Muscle of back (tissue), 13 donors: ENCODE measurements at places on chromosomes 11 and 22. TPM values are rescaled to one million over a fixed set of nuclear protein-coding genes. Genes with fewer than 3 reads are reported as not detected.

Gene MRGPRD
- not detected for polyA plus RNA-seq

Gene TRIM21
- 9.4 TPM for polyA plus RNA-seq

GRCh38 chr11:47523490-47524225, 29.3 kb downstream of the CELF1 start:
- DNase-seq, result peak; percentile 64

- DNase-seq, result no peak
These were observed 13.6 kb downstream of the INCENP start for GRCh38 chr11:62137276-62137861.

DNA sequence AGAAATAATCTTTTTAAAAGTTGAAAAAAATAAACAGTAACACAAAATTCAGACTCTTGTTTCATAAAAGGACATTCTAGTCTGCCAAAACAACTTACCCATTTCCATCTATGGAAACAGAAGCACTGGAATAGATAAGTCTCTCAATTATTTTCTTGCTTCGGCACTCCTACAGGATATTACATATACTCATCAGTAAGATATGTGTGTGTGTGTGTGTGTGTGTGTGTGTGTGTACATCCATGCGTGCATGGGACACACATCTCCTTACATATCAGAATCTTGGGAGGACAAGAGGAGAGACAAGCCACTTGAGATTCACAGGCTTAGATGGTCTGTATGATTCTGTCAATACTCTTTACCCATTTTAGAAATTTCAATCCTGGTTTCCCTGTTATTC, 144.6 kb downstream of the ATG16L2 start:
- no peak for DNase-seq

- DNase-seq, result no peak
These were observed 1.7 kb upstream of the SCUBE2 start for GRCh38 chr11:9092853-9093778.

DNA sequence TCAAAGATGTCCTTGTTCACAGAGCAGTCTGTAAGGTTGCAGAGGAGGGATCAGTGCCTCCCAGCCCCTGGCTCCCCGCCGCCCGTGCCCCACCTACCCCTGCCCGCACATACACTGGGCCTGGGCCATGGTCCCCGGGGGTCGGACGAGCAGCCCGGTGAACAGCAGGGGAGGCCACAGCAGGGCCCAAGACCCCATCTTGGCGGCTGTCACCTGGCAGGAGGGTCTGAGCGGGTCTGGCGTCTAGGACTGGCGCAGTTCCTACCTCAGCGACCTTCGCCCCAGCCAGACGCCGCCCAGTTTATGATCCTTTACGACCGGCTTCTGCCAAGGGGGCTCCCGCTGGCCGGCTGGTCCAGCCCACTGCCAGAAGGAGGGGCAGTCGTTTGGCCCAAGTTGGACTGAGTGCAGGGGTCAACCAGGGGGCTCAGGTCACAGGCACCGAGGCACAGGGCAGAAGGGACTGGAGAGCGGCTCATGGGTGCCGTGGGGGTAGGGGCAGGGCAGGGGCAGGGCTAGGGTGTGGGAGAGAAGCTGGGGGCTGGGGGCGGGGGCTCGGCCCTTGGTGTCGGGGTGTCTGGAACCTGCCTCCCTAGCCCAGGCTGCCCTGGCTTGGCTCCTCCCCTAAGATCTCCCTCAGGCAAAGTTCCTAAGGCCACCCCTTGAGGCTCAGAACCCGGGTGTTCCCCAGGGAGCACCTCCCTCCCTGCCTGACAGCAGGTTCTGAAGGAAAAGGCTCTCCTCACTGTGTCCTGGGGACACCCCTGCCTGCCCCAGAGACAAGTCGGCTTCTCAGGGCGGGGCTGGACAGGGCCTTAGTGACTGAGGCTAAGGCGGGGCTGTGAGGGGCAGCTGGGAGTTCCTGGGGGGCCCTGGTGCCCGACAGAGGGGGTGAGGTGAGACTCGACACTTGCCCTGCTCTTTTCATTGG, at the start of gene CDHR5:
Gene CDHR5, minus strand, starts transcription at position 251 of the 931 bp plus-strand sequence. Its CDS starts 53 bp downstream, at position 198.
- peak; percentile 24 for DNase-seq

DNA sequence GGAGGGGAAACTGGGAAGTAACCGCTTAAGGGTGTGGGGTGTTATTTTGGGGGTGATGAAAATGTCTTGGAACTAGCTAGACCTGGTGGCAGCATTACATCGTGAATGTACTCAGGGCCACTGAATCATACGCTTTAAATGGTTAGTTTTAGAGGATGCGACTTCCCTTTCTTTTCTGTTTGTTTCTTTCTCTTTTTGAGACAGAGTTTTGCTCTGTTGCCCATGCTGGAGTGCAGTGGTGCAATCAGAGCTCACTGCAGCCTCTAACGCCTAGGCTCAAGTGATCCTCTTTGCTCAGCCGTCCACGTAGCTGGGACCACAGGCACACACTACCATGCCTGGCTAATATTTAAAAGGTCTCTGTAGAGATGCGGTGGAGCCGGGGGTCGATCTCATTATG, 5.6 kb upstream of the MIAT start:
- DNase-seq, result no peak

GRCh38 chr11:12226093-12226492, 115.7 kb downstream of the MICAL2 start:
- DNase-seq, result no peak

- peak; percentile 39 for DNase-seq
These were observed 21.0 kb downstream of the LMO1 start for GRCh38 chr11:8242499-8243280.

- DNase-seq, result no peak
These were observed 35.0 kb downstream of the TBCEL start for GRCh38 chr11:121058941-121059340.

GRCh38 chr11:64384028-64384737, 25.2 kb downstream of the RPS6KA4 start:
- no peak for DNase-seq

DNA sequence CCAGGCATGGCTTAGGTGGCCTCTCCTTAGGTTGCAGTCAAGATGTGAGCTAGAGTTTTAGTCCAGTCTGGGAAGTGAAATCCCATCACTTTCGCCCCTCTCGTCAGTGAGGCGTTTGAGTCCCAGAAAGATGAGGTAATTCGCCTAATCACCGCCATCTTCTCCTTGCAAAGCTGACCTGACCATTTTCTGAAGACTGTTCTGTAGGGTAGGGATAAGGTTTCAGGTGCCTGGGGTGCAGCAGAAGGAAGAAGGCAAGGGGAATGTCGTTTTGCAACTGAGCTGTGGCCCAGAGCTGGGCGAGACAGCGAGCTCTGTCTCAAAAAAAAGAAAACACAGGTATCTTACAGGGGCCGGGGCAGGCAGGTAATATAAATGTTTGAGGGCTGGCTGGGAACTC, 61.7 kb upstream of the CECR2 start:
- DNase-seq, result no peak

DNA sequence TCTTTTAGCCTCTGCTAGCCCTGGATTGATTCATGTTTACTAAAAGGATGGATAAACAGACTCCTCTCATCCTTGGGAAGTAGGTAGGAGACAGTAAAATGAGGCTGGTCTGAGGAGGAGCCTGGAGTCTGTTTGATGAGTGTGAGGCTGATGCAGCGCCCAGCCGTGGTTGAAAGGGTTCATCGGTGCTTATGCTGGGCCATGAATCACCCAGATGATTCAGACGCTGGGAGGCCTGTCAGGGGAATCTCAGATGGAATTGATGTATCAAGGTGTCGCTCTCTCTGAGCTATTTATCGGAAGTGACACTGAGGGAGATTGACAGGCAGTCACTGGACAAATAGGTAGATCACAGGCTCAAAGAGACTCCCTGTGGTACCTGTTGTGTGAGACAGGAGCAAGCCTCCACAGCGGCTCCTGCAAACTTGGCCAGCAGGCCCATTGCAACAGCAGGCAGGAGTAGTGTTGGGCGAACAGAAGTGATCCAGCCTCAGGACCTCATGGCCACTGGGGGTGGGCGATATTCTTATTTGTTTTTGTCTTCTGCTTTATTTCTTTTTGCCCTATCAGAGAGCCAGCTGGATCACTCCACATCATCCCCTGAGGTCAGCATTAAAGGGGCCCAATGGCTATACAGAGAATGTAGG, 109.9 kb upstream of the CADM1 start:
- peak; percentile 51 for DNase-seq

- DNase-seq, result no peak
These were observed 26.8 kb downstream of the PAK1 start for GRCh38 chr11:77446911-77447629.

- DNase-seq, result peak; percentile 88
These were observed 481 bp downstream of the ANGPTL5 start for GRCh38 chr11:101915791-101916291.

GRCh38 chr11:126914166-126914565, 86.4 kb downstream of the KIRREL3 start:
- DNase-seq, result no peak

DNA sequence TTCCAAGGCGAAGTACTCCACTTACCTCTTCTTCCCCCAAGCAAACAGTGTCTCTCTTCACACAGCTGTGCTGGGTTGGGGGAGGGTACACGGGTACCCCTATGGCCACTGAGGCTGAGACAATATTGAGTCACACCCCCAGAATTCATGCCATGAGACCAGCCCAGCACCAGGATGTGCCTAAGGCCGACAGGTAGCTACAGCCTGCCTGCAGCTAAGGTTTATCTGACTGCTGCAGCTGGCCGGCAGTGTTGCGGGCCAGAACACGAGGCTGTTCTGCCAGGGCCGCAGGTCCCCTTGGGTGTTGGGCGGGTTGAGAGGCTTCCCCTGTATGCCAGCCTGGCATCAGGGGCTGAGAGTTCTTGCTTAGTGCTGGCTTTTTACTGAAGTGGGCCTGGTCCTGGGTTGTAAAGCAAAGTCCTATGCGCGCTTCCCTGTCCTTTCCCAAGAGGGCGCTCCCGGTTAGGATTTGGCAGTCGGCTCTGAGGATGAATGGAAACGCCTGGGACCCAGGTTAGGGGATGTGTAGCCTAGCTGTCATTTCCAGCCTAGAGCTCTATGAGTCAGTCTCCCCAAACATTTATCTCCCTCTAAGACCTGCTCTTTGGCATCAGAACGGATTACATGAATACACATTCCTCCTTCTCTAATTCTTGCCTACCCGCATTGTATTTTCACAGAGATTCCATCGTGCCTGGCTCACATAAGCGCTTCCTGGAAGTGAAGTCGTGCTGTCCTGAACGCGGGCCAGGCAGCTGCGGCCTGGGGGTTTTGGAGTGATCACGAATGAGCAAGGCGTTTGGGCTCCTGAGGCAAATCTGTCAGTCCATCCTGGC, 7.1 kb downstream of the USP18 start:
- DNase-seq, result peak; percentile 98

GRCh38 chr22:17152340-17152739, 6.7 kb downstream of the HDHD5 start:
- no peak for DNase-seq

GRCh38 chr11:20973940-20974559, 304.7 kb downstream of the NELL1 start:
- no peak for DNase-seq

DNA sequence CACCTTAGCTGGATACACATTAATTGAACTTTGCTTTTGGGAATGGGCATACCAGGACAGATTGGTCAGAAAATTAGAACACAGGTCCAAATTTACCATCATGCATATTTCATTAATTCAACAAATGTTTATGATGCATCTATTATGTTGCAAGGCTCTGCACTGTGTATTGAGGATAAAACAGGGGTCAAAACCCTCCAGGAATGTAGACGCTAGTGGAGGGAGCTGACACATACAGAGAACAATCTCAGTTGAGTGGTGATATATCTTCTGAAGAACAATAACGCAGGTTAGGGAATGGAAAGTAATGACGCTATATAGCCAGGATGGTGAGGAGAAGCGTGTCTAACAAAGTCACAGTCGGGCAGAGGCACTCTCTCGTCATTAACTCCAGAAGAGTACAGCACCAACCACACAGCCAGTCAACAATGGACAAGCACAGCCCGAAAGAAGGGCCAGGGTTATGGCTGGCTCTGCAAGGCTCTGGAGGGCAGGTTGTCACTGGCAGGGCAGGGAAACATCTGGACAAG, 3.8 kb downstream of the FLI1 start:
- DNase-seq, result no peak

GRCh38 chr11:10692531-10693115, 932 bp downstream of the IRAG1 start:
- DNase-seq, result no peak

DNA sequence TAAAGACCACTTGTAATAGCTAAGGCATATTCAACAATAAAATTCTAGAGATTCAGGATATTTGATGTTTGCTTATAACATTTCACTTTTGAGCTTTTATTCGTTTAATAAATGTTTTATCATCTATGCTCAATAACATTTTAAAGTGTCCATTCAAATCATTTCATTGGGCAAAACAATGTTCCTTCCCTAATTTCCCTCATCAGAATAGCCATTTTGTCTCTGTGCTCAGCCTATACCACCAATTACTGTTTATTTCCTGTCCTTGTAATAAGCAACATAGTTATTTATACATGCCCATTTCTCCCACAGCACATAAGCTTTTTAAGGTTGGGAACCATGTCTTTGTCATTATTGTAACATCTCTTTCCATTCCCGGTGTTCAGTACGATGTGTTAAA, 1.3 kb upstream of the SC5D start:
- no peak for DNase-seq

DNA sequence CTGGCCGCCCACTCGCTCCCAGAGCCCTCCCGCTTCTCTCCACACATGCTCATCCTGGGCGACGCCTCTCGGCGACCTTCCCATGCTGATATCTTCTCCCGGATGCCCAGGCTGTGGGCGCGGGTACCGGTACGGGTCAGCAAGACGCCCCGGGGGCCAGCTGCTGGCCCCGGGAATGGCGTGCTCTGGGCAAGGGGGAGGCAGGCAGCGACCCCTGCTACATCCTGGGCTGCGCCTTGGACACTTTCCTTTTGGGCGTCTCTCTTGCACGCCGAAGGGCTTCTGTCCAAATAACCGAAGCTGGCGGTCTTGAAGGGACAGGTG, 48.1 kb downstream of the RPL27A start:
- DNase-seq, result no peak

- no peak for DNase-seq
These were observed 11.1 kb downstream of the OR5A2 start for GRCh38 chr11:59415111-59415510.

DNA sequence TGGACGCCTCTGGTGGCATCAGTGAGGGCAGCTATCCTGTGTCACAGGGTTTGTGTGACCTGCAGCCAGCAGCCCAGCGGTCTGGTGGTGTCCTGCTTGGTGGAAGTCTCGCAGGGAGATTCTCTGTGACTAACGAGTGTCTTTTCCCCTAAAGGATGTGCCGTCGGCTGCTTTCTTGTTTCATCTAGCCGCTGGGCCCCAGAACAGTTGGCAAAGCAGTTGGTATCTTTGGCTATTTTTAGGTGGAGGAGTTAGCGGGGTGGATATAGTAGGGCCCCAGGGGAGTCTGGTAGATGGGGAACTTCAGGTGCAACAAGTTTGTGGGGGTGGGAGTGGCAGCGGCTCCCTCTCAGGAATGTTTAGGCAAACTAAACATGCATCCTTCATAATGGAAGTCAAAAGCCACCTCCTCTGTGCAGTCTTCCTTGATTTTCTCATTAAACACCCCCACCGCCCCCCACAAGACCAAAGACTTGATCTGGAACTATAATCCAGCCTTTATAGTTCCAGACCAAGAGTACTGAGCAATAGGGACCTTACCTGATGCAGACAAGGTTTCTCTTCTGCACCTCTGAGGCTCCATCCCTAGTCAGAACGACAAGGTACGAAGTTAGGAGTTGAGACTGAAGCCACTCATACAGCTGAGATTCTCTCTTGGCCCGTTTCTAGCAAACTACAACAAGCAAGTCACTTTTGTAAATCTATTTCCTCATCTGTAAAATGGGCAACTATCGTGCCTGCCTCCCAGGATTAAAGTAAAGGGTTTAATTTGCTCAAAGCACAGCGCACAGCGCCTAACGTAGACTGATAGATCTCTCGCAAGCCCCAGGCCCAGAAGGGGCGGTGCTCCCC, 1.1 kb upstream of the PELI3 start:
- peak; percentile 43 for DNase-seq
